ENCODE measurements at places on chromosomes 2 and 18.

DNA sequence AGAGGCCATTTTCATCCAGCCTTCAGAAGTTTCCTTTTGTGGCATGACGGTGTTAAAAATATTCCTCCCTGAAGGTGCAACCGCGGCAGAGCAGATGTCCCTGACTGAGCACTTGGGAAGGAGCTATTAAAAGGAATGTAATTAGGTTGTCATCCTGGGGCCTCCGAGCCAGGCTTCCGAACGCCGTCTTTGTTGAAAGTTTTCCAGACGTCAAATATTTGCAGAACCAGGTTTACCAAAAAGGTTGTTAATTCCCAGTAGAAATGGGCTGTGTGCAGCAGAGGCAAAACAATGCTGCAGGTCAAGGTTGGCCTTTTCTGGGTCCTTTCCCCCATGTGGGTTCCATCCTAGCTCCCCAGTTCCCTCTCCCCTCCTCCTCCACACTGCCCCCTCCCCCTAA lies 110.0 kb upstream of the STPG4 start:
- DNase-seq, result no peak

DNA sequence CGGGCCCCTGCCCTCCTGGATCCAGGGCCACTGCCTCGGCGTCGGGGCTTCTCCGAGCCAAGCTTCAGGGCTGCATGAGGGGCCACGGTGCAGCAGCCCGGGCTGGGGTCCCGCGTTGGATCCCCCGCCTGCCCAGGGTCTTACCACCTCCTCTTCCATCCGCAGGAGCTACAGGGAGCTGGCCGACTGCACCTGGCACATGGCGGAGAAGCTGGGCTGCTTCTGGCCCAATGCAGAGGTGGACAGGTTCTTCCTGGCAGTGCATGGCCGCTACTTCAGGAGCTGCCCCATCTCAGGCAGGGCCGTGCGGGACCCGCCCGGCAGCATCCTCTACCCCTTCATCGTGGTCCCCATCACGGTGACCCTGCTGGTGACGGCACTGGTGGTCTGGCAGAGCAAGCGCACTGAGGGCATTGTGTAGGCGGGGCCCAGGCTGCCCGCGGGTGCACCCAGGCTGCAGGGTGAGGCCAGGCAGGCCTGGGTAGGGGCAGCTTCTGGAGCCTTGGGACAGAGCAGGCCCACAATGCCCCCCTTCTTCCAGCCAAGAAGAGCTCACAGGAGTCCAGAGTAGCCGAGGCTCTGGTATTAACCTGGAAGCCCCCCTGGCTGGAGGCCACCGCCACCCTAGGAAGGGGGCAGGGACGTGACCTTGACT lies 52.1 kb downstream of the RAMP1 start:
- DNase-seq, result no peak

- DNase-seq, result no peak
These were observed 166.0 kb upstream of the FAM98A start for GRCh38 chr2:33765122-33765521.

DNA sequence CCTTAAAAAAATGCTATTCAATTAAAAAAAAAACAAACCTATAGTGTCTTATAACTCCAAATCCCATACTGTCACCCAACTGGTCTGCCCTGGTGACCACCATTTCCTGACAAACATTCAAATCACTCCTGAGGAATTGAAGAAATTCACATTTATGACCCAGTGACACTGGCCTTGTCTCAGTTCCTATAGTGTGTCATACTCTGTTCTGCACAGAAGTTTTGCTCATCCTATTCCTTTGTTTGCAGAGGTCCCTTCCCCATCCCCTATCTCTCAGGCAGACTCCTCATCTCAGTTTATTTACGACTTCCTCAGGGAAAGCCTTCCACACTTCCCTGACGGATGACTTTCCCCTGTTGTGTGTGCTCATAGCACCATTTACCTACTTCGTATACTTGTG lies 14.7 kb downstream of the ZC3H6 start:
- no peak for DNase-seq

DNA sequence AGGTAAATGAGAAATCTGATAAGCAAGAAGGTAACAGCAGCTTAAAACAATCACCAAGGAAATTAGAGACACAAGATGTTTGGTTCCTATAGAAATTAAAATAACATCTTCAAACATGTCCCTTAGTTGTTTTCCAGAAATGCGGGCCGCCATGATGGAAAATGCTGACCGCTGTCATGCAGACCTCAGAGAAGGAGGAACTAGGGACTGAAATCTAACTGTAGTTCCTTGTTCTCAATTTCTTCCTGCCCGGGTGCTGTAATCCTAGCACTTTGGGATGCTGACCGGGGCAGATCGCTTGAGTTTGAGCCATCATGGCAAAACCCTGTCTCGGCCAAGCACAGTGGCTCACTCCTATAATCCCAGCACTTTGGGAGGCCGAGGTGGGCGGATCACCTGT lies 51.1 kb downstream of the TEX51 start:
- no peak for DNase-seq

- no peak for DNase-seq
These were observed 14.6 kb upstream of the KYNU start for GRCh38 chr2:142862847-142863246.

DNA sequence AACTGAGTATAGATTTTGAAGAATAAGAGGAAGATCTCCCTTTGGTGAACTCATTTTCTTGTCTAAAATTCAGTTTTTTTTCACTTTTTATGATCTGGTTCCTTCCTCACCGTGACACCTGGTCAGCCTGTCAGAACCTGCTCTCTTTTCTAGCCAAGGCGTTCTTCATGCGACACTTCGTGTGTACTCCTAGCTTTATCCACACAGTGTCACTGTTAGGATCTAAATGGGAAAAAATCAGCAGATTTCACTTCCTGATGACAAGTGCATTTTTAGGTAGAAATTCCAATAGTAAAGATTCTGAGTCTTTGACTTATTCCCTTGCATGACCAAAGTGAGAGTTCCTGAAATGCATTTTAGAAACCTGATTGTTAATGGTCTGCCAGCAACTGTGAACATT lies 89.8 kb downstream of the KLHL14 start:
- no peak for DNase-seq

DNA sequence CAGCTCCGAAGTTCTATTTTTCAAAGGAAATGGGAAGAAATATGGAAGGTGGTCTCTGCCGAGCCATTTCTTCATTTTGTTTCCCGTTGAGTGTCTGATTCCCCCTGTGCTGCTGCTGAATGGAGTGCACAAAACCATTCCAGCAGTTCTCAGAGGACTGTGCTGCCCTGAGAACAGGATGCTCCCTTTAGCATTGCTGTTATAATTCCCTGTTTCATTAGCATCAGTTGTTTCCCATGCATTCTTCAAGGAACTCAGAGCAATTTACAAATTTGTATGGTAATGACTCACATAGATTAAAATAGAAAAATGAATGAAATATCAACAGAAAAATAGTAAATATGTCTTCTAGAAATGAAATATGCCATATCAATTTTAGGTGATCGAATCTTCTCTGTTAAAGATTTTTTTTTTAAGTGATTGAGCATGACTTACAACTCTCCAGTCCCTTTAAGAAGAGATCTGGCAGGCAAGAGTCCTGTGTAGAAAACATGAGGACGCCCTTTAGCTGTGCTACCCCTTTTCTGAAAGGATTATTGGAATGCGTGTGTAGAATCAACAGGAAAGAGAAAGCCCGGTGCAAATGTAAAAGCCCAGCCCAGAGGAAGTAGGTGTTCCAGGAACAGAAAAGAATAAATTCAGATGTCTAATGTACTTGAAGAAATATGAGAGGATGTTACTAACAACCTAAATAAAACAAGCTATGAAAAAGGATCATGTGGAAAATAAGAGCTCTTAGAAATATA lies 118.5 kb downstream of the ATP9B start:
- no peak for DNase-seq

DNA sequence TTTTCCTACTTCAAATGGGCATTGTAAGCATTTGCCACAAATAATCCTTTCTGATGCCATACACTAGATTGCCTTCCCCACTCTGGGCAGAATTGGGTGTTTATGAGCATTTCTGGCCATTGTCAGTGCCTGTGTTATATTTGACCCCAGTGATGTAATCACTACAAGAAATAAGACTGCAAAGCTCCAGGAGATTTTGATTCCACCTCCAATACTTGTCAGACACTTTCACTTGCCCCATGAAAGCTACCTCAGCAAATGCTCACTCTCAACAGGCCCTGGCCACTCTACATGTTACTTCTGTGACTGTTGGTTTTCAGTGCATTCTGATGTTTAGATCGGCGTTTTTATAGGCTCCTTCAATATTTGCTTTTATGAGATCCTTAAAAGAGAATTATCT lies 135.1 kb downstream of the GFPT1 start:
- DNase-seq, result no peak

- no peak for DNase-seq
These were observed 11.0 kb upstream of the CNGA3 start for GRCh38 chr2:98335271-98335670.

- DNase-seq, result no peak
These were observed 87.0 kb downstream of the HDAC4 start for GRCh38 chr2:239313776-239314175.

DNA sequence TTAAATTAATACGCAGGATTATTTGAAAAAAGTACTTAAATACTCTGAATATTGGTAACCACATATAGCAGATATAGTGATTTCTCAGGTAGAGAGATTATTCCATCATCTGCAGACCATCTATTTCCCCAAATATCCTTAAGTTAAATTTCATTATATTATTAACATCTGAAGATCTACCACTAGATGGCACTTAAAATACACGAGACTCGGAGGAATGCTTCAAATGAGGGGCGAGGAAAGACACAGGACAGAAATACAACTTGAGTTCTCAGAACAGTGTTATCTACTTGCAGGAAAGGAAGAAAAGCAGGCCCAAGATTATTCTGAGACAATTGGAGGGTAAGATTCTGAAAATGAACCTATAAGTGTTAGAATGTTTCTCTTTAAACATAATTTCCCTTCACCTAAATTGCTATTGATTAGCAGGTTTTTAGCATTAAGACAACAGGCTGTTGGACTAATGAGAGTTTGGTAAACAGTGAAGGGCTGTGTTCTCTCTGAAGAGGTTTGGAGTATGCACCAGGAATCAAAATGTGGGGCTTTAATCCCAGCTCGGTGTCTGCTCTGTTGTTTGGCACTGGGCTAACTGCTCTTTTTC lies 76.9 kb upstream of the GCFC2 start:
- DNase-seq, result peak; percentile 1

GRCh38 chr2:68045342-68045741 lies 17.5 kb downstream of the C1D start:
- DNase-seq, result no peak

DNA sequence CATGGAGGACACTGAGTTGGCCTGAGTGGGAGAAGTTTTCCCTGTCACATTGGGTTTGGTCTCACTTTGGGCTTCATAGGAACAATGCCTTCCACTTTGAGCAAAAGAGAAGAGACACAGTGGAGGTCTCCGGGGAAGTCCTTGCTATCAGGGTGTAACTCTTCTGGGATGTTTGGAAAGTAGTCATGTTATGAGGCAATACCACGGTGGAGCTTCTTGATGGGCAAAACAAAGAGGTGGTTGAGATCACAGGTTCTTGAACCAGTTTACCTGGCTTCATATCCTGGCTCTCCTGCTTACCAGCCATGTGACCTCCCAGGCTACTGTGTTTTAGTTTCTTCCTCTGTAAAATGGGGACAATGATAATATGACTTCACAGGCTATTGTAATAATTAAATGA lies 478.6 kb downstream of the SLC4A3 start:
- DNase-seq, result no peak

DNA sequence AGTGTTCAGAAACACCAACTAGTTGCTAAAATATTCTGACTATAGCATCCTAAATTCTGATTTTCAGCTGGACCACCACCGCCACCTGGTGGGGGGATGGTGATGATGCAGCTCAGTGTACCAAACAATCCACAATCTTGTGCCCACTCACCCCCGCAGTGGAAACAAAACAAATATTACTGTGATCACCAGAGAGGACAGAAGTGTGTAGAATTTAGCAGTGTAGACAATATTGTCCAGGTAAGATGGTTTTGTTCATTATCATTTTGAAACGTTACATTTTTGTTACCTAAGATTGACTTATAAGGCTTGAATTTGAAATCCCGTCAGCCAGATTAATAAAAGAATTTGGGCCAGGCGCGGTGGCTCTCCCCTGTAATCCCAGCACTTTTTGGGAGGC lies 31.7 kb upstream of the UBXN4 start:
- peak; percentile 58 for DNase-seq

GRCh38 chr2:54599914-54600313 lies 123.5 kb upstream of the EML6 start:
- DNase-seq, result no peak

- no peak for DNase-seq
These were observed 55.5 kb upstream of the RAB6D start for GRCh38 chr2:131419441-131419840.

- no peak for DNase-seq
These were observed 47.9 kb downstream of the KIF5C start for GRCh38 chr2:148922776-148923475.

- DNase-seq, result no peak
These were observed 107.9 kb downstream of the PTGR3 start for GRCh38 chr18:75100832-75101630.

GRCh38 chr2:196278491-196278911 lies 107.1 kb upstream of the STK17B start:
- no peak for DNase-seq

- DNase-seq, result no peak
These were observed 20.4 kb upstream of the CCL20 start for GRCh38 chr2:227793148-227793712.

GRCh38 chr2:62568983-62569837 lies 63.2 kb upstream of the TMEM17 start:
- DNase-seq, result no peak

- peak; percentile 73 for DNase-seq
These were observed 38.8 kb upstream of the BMP10 start for GRCh38 chr2:68909793-68910674.

DNA sequence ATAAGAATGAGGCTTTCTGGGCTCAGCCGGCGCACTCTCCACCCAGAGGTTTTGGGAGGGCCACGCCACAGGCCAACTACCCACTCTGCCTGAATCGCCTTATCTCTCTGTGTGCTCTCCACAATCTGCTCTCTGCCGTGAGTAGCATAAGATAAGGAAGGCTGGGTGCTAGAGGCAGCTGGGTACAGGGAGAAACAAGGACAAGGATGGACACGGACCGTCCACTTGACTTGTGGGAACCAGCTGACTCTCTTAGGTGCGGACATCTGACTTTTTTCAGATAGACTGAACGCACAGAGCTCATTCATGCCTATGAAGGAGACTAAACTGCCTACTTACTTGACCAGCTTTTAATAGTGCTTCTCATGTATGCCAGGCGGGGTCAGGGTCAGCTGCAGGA lies 14.3 kb downstream of the NPAS2 start:
- no peak for DNase-seq

- no peak for DNase-seq
These were observed 16.9 kb upstream of the MREG start for GRCh38 chr2:216030216-216030615.

- DNase-seq, result no peak
These were observed 9.3 kb upstream of the ARMC9 start for GRCh38 chr2:231189171-231189530.
